ENCODE measurements at places on chromosomes 5 and 9.

DNA sequence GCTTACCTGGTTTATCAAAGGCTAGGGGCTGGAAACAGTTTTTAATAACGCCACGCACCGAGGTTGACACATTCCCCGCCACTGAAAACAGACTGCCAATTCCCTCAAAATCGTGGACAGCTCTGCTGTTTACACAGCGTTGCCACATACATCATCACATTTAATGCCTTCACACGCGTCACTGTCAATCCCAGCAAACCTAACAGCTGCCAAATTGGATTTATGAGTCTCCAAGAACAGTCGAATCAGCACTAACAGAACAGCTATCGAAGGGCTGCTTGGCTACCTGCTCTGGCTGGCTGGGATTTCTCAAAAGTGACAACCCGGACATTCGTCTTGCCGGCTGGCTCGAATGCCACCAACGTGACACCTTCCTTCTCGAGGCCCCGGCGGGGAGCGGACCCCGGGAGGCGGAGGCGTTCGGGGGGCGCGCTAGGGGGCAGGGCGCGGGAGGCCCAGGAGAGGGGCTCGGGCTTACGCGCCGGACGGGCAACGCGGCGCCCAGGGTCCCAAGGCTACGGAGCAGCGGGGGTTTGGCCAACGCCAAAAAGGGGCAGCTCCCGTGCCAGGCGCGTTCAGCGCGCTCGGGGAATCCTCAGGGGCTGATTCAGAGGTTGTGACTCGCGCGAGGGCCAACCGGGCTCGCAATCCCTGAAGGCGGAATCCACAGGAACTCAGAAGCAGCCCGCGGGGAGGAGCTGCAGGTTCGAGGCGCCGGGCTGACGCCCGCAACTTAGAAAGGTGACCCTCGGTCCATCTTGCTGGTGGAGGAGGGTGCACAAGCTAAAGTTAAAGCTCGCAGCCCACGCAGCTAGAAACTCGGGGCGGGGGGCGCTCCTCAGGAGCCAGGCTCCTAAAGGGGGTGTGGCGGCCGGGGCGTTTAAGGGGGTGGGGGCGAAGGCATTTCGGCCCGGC, 1.2 kb downstream of the CDC14B start:
- DNase-seq, result peak; percentile 85

DNA sequence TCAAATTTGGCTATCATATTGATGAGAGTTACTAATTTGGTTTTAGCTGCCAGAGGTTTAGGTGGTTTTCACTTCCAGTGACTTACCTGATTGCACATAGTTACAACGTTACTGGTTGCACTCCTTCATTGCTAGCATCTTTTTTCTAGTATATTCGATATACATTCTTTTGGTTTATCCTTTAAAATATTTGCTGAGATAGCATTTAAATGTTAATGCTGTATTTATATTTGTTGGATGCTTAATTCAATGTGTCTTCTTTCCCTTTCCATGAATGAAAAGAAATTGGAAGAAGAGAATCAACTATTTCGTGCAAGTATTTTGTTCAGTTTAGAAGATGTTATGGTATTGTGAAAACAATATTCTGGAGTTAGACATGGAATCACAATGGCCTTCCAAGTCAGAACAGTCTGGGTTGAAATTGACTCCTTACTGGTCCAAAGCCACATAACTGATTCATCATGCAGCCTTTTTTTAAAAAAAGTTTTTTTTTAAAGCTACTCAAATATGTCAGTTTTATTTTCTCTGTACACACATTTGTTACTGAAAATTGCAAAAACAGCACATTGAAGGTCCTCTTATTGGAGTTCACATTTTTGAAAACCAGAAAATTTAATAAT, 2.2 kb downstream of the SPIN1 start:
- DNase-seq, result no peak

DNA sequence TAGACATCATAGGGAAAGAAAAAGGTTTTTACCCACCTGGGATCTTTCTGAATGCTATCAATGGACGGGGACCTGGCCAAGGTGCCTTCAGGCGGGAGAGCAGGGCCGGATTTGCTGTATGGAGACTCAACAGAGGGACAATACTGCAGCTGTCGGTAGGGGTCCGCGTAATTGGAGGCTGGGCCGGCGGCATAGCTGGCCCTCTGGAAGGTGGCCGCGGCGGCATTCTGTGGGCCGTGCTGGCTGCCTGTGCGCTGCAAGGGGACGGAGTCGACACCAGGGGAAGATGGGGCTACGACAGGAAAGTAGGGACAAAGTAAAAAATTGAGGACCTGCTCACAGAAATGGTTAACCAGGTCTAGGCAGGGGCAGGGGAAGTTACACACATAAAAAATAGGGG, 557.9 kb downstream of the CTNND2 start:
- no peak for DNase-seq

DNA sequence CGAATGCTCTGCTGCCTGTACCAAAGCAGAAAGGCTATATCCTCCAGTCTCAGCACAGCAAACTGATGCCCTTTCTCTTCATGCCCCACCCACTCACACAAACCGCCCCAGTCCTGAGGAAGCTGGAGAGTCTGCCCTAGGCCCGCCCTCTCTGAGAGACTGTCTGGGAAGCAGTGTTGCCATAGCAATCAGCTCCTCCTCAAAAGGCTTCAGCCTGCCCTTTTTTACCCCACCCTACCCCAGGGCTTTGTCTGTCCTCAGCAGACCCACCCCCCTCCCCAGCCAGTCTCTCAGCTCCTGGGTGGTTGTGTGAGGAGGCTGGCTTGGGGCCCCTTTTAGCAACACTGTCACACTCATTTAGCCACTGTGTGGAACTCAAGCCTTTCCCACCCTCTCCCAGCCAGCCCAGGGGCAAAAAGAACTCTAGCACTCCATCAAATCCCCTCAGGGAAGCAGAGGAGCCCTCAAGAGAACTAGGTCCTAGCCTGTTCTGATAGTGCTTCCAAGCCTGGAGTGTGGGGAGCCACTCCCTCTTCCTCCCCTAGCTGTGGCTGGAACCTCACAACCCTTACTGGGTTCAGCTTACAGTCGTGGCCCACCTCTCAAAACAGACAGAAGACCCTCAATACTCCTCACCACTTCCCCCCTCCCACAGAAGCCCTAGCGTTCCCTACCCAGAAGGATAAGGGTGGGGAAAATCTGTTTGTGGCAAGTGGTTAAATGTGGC, 1.4 kb downstream of the ATOSB start:
- peak; percentile 62 for DNase-seq

DNA sequence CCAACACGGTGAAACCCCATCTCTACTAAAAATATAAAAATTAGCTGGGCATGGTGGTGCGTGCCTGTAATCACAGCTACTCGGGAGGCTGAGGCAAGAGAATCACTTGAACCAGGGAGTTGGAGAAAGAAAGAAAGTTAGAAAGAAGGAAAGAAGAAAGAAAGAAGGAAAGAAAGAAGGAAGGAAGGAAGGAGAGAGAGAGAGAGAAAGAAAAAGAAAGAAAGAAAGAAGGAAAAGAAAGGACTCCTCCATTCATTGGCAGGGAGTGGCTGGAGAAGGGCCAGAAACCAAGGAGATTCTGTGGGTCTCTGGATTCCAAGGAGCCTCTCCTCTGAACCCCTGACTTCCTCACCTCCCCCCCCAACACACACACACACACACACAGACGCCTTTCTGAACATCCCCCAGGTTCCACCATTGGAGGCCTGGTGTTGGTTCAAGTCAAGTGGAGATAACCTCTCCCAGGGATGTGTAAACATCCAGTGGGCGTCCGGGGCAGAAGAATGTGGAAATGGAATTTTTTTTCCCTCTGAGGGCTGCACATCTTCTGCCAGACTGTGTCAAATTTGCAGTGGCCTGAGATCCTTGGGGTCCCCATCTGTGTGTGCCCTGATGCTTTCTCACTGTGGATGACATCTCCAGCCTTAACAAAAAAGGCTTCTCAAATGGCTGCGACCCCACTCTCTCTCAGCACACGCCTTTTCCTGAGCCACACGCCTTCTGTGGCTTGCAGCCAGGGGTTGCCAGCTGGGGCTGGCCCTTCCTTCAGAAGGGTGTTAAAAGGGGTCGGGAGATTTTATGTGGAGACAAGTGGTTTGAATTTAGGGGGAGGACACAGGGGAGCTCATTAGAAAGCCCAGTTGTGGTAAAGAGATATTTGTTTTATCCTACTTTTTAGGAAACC, 109.3 kb upstream of the HAND1 start:
- DNase-seq, result no peak

DNA sequence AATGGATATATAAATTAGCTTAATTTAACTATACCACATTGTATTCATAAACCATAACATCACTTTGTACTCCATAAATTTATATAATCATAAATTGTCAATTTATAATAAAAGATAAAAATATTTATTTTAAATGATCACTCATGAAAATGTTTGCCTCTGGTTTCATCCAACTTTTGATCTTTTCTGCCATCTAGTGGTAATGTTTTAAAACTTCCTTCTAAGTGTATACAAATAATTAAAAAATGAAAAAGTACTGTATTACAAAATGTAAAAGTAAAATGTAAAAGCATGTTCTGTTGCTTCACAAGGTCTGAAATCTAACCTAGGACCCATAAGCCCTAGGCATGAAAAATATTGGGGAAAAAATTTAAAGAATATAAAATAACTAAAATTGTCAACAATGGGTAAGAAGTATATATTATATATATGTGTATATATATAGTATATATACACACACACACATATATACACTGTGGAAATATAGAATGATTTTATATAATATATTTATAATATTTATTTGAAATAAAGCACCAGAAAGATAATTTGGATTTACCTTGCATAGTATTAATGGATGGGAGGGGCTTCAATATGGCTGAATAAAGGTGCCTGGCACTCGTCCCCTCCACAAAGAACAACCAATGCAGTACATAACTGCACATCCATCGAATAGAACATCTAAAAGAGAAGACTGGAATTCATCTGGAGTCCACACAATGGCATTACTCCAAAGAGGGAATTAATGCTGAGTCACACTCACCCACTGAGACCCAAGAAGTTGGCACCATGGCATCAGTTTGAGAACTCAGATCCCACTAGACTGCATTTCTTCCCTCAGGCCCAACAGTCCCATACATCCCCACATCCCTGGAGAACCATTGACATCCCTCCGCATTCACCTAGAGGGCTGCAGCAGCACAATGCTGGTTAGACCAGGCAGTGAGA, 32.5 kb downstream of the ANXA1 start:
- DNase-seq, result no peak

DNA sequence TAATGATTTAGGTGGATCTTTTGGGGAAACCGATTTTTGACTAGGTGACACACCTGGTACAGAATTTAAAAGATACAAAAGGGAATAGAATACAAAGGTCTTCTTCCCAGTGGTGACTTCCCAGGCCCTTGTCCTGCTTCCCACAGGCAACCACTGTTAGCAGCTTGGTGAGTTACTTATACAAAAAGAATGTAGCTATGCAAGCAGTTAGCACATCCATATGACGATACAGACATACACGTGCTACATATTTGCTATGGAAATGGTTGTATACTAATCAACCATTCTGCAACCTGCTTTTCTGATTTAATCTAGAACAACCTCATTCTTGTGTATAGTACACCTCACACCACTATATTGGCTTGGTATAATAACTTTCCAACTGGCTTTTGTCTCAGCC, 51.0 kb downstream of the OTULIN start:
- DNase-seq, result no peak

Data from left lobe of liver (tissue), 2 donors.